ENCODE measurements at places on chromosomes 7 and 10. TPM values are rescaled to one million over a fixed set of nuclear protein-coding genes. Genes with fewer than 3 reads are reported as not detected.

Gene MMP21
- 0.28 TPM for total RNA-seq

Gene SSC4D
- total RNA-seq, result 0.32 TPM

GRCh38 chr7:111841596-111842205 lies 279.4 kb upstream of the IMMP2L start:
- DNase-seq, result no peak

Gene MINDY4
- 18.4 TPM for total RNA-seq

- DNase-seq, result no peak
These were observed 63.1 kb upstream of the SORCS3 start for GRCh38 chr10:104577861-104578521.

Gene OR6B1
- total RNA-seq, result not detected

Gene PRR15
- 1.1 TPM for total RNA-seq

DNA sequence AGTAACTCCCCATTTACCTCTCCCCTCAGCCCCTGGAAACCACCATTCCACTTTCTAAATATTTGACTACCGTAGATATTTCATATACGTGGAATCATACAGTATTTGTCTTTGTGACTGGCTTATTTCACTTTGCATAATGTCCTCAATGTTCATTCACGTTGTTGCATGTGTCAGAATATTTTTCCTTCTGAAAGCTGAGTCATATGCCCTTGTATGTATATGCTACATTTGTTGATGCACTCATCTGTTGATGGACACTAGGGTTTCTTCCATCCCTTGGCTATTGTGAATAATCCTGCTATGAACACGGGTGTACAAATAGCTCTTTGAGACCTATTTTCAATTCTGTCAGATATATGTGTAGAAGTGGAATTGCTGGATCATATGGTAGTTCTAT lies 25.8 kb upstream of the TSPAN13 start:
- no peak for DNase-seq

DNA sequence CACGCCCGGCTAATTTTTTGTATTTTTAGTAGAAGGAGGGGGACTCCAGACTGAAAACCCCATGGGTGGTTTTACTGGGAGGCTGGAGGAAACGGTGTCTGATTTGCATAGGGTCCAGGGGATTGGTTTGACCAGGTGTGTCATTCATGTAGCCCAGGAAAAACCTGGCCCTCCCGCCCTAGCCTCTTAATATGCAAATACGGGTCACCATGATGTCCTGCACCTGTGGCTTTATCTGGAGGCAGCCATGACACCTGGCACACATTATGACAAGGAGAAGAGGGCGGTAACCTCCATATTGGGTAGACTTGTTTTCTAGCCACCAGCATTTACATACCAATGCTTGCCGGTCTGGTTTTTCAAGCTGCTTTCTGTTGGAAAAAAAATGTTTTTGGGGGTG lies 68.0 kb downstream of the TRIL start:
- DNase-seq, result no peak

Measured in posterior vena cava (tissue), 2 donors.